Erythroblast (primary cell): ENCODE measurements at places on chromosomes 2 and 18.
A peak's percentile ranks its signal among the peaks of the same experiment; 100 is the strongest.

- peak; percentile 82 for DNase-seq
These were observed 634 bp downstream of the CREB1 start for GRCh38 chr2:207530160-207531031.

DNA sequence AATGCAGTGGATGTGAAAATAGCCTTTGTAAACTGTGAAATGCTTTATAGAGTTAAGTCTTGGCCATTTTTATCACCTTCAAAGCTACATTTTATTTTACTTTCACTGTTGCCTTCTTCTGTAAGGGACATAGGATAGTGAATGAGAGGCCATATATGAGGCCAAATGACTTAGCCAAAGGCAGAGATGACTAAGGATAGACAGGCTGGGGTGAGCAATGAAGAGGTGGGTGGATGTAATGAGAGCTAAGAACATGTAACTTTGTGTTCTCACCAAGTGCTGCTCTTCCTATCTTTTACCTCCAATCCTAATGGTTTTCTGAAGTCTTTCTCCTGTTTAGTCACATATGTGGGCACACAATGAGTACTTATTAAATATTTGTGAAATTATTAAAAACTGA lies 101.9 kb downstream of the MBD5 start:
- DNase-seq = no peak

DNA sequence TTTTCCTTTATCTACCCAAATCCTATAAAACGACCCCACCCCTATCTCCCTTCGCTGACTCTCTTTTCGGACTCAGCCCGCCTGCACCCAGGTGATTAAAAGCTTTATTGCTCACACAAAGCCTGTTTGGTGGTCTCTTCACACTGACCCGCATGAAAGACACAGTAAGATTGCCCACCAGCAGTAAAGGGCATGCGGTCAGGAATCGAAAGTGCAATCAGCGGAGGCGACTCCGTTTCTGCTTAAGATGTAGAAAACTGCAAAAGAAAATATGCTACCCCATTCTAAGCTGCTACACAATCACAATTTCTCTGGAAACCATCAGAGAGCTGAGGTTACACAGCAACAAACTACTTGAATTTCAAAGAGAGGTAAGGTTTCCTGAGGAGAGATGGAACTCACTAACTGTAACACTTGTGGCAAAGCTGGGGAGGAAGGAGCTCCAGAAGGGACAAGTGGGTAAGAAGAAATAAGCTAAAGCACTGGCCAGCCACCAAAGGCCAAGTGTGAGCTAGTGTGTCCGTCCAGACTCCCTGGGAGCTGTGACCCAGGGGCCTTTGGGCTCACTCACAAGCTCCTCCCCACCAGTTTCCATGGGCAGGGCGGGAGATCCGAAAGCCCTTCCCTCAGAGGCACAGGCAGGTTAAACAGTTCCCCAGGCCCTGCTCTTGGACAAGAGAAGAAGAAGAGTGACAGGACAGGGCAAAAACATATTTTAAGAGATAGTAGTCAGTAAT lies 72.8 kb upstream of the TGFA start:
- DNase-seq = no peak

DNA sequence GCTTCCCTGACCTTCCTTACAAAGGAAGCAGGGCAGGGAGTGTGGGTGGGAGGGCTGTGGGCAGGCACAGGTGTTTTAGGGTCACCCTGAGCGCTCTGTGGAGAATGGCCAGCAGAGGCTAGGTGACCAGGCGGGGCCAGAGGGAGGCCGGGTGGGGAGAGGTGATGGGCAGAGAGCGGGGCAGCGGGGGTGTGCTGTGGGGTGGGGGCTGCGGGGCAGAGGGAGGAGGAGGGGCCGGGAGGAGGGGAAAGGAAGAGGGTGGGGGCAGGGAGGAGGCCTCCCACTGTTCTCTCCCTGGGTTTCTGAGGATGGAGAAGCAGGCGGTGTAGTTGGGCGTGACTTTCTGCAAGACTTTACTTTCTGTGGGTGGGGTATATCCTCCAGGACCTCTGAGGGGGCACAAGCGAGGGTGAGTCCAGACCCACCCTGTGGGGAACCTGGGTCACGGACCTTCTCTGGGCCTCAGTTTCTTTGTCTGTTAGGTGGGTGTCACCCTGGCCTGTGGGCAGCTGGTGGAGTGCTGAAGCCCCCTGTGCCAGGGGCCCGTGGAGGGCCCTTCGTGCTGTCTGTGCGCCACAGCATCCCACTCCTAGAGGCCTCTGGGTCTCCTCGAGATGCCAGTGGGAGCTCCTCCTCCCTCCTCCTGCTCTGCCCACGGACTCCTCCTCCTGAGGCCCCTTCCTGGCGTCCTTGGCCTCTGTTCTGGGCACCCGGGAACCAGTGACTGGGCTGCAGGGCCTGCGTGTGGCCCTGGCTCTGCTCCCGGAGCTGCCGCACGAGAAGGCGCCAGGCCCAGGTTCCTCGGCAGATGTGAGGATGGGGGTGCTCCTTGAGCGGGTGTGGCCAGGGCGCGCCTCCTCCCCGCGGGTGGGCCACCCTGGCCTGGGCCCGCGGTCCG lies 6.3 kb upstream of the NEU4 start:
- DNase-seq = no peak

GRCh38 chr2:26754972-26755670 lies 9.0 kb upstream of the SLC35F6 start:
- DNase-seq = no peak

- DNase-seq = no peak
These were observed 42.5 kb upstream of the EN1 start for GRCh38 chr2:118889995-118890394.

GRCh38 chr18:39913672-39914366 lies 2041.2 kb upstream of the PIK3C3 start:
- no peak for DNase-seq

- DNase-seq = no peak
These were observed 273.6 kb downstream of the PIEZO2 start for GRCh38 chr18:10875811-10876210.

DNA sequence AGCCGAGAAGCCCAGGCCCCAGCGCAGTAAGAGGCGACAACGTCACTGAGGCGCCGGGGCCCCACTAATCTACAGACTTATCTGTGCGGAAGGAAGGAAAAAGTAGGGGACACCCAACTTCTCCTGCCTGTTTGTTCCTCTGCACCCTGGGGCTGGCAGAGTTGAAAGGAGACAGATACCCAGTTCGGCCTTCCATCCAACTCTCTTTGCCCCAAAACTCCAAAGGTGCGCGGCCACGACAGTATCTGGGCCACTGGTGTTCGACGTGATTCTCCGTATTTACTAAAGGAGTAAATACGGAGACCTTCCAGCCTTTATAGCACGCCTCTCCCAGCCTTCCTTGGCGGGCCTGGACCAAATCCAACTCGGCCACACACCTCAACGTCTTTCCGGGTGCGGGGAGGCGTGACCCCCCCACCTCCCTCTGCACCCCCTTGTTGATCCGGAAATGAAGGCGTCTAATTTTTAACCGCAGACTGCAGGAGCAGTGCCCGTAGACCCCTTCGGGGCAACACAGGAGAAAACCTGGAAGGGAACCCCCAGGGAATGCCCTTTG lies 1.6 kb downstream of the SMAD7 start:
- no peak for DNase-seq

GRCh38 chr2:106274668-106275067 lies 80.6 kb upstream of the UXS1 start:
- DNase-seq = no peak

- no peak for DNase-seq
These were observed 73.8 kb downstream of the CLIP4 start for GRCh38 chr2:29189052-29189451.

- no peak for DNase-seq
These were observed 20.8 kb downstream of the DBI start for GRCh38 chr2:119387381-119388129.

DNA sequence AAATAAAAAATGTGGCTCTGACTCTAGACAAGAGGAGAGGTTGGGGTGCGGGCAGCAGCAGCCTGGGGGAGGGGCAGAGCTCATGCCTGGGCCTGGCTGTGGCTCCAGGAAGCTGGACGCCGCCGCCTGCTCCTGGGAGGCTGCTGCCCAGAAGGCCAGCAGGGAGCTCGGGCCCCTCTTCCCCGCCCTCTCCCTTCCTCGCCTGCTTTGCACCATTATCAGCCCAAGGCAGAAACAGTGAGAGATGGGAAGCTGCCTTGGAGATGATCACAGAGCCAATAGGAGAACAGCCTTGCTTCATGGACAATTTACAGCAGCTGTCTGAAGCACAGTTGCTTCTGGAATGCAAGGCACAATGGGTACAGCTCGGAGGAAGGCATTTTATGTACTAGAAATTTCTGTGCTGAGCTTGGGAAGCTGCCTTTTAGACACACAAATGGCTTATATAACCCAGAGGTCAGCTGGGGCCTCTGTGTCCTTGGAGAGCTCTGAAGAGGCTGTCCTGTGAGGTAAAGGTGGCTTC lies 55.3 kb upstream of the AFF3 start:
- DNase-seq = peak; percentile 10

DNA sequence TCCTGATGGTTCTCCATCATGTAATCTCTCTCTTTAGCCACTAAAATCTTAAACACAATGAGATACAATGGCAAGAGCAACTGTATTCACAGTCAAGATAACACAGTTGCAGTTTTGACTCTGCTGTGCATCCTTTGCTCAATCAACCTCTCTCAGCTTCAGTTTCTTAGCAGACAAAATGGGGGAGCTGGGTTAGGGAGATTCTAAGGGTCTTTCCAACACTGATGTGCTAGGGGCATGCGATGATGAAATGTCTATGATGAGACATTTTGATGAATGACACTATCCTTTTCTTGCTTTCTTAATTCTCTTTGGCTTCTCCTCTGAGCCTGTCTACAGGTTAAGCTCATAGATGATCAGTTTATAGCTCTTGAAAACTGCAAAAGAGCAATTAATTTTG lies 1.1 kb downstream of the SERPINB10 start:
- DNase-seq = no peak

DNA sequence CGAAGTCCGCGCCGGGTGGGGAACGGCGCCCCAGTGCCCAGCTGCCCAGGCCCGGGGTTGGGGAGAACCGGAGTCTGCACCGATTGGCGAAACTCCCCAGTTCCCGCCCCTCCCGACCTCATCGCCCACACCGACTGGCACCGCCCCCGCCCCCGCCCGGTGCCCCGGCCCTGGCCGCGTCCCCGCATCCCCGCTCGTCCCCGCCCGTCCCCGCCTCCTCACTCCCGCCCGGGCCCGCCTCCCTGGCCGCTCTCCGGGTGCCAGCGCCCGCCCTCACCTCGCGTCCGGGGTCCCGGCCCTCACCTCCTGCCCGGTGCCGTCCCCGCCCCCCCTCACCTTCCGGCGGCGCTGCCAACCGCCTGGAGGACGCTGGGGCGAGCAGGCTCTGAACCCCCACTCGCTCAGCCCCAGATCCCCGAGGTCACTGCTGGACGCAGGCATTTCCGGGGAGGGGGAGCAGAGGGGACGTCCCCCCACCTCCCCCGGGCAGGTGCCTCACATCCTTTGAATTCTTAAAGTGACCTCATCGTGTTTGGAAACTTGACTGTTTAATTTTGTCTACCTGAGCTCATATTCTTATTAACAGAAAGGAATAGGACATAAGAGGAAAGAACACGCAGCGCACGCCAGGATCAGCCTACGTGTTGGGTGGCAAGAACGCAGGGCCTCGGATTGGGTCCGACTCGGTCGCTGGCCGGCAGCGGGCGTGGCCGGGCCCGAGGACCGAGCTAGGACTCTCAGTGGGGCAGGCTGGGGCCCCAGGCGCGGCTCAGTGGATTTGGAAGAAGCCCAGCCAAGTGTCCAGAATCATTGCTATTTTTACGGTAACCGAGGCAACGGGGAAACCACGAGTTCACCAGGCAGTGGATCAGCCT lies at the start of gene FAM110C:
Gene FAM110C (minus strand): TSS at position 35 of the 875 bp plus-strand sequence. CDS start 120 bp downstream, outside the sequence.
- DNase-seq = no peak

GRCh38 chr2:231127936-231128335 lies 3.1 kb upstream of the HTR2B start:
- no peak for DNase-seq
